ENCODE measurements at places on chromosomes 12 and 14.

DNA sequence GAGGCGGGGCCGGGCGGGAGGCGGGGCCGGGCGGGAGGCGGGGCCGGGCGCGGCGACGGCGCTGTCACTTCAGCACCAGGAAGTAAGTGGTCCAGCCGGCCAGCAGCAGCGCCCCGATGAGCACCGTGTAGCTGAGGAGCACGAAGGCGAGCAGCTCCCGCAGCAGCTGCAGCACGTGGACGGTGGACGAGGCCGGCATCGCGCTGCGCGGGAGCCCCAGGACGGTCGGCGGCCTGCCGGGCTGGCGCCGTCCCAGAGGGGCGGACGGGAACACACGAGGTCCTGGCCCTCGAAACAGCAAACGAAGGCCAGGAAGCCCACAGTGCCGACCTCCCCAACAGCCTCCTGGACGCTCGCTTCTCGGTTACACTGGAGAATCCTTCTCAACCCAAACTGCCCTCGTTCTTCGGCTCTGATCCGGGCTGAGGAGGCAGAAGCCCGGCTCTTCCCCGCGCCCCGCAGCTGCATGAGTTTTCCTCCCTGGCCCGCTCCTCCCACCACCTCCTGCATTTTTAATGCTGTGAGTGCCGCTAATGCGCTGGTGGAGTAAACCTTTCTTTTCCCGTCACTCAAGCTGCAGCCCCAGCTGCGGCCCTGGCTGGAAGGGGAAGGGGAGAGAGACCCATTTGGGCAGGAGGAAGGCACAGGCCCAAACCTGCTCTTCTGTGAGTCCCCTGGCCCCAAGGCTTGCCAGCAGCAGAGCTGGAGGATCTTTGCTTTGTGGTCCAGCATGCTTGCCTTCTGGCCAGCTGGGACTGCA is 694 bp upstream of the DIABLO start:
- no peak for DNase-seq

DNA sequence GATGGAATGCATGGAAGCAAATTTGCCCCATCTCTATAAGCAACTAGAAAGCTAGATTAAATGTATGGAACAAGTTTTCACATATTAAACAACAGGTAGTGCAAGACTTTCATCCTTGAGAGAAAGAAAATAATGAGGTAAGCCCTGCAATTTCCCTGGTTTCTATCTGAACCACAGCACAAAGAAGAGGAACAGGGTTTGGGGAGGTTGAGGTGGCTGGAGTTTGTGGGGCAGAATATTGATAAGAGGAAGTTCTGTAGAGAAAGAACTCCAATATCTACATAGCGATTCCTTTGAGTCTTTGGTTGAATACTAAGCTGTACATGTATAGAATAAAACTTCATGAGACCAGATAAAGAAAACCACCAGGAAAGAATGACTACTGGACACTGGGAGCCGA is 96.3 kb upstream of the CCND2 start:
- DNase-seq, result no peak

DNA sequence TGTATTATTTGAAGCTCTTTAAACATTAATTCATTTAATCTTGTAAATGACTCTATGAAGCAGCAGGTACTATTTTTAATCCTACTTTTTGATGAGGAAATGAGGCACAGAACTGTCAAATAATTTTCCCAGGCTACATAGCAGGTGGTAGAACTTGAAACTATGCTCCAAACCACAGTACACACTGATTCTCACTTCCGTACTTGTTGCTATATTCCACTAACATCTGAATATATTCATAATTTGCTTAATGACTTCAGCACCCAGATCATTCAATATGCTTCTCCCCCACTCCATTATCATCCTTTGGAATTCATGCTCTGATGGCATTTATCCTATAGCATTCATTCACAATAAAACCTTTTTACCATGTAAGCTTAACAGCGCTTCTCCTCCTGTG is 4.9 kb downstream of the ERGIC2 start:
- no peak for DNase-seq

DNA sequence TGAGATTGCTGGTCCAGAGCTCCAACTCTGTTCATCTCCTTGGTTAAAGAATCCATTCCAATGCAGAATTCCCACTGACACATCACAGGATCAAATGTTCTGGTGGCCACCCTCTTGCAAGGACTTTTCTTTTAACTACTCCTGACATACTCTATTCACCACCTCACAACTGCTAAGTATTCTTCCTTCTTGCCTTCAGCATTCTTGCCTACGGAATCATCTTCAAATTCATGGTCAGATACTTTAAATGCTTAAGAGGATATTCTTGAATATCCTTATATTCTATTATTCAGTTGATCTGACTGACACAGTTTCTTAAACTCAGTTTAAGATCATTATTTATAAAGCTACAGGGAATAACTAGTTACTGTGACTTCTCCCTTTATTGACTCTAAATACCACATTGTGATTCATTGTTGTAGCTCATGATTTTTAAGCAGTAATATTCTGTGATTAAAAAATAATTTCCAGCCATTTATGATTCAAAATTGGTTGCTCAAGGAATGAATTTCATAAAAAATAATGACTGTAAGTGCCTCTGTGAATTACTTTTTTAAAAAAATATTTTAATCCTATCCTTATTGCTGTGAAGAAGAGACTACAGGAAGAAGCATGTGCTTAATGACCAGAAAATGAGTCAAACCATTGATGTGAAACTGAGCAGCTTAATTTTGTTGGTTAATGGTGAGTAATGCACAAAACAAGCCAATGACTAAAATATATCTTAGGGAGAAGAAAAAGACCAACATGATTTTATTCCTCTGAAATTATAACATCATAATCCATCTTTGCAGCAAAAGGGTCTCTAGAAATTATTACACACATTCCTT is 207.1 kb downstream of the PIK3C2G start:
- no peak for DNase-seq

GRCh38 chr12:17456486-17456885 is 633.5 kb downstream of the RERGL start:
- no peak for DNase-seq

DNA sequence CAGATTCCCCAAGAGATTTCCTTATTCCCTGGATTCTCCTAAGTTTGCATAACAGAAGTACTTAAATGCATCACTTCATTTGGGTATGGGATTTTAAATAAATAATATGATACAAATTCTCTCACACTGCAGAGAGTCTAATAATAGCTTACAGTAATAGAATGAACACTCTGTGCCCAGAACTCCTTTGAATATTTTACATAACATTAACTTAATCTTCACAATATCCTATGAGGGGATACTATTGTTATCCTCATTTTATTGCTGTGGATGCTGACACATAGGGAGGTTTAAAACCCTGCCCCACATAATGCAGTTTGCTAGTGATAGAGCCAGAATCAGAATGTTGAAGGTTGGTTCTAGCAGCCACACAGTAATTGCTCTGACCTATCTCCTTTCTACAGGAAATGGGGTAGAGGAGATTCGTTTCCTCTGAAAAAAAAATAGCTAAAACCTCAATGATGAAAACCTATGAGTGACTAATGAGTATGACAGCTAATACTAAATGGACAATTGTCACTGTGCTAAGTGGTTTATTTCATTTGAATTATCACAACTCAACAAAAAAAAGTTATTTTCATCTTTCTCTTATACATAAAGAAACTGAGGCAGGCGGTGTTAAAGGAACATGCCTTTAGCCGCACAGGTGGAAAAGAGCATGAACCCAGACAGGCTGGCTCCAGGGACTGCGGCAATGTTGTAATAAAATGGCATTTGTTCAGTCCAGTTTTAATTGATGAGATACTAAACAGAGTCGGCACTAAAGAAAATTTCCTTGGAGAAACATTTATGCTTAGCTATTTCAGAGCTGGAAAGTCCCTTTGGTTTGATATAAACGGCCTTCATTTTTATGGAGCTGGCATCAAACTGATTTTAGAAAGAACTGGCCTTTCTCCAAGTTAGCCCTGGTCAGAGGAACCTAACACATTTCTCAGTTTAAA is 880.9 kb downstream of the NRXN3 start:
- DNase-seq, result no peak

DNA sequence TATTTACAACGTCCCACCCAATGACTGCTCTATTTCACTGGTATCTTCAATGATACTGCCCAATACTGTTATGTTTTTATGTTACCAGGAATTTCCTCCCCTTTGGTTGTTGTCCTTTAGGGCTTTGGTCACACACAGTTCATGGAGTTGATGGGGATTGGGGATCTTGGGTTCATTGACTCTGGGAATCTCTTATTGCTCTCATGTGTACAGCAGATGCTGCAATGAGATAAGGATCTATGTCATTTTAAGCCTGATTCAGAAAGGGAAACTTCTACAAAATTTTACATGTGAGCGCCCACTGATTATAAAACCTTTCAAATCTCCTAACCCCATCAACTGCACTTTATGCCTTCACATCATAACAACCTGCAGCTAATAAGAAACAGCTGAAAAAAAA is 67.2 kb downstream of the FAR2 start:
- DNase-seq, result no peak

DNA sequence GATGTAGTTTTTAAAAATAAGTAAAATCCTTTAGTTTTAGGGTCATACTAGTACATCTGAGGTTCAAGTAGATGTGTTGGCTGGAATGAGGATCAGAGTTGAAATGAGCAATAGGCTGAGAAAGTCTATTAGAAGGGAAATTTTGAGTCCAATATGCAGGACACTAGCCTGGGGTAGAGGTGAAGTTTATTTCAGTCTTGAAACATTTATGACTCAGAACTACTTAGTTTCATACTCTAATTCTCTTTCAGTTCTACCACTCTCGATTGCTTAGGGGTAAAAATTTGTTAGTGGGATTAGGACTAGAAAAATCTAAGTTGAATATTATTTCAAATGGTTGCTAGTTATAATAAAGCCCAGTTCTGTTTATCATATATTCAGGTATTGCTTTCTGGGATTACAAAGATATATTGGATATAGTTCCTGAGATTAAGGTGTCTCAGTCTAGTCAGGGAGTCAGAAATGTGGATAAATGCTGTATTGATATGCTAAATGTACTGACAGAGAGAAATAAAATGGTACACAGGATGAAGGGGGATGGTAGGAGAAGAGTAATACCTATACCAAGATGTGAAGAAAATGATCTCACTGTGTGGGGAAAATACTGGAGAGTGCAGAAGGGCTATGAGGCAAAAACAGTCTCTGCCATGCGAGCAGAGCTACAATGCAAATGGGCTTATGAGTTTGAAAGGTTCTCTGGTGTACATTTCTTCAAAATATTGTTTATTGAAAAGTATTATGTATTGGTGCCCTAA is 395.8 kb upstream of the FBXO33 start:
- no peak for DNase-seq

- DNase-seq, result no peak
Observed at GRCh38 chr12:93838193-93838592, 161.0 kb downstream of the CRADD start.

- DNase-seq, result no peak
Observed at GRCh38 chr12:45415393-45415817, 199.5 kb downstream of the ANO6 start.

- DNase-seq, result no peak
Observed at GRCh38 chr12:19970821-19971220, 397.5 kb upstream of the PDE3A start.

- DNase-seq, result no peak
Observed at GRCh38 chr12:131011165-131012079, 57.7 kb downstream of the ADGRD1 start.

DNA sequence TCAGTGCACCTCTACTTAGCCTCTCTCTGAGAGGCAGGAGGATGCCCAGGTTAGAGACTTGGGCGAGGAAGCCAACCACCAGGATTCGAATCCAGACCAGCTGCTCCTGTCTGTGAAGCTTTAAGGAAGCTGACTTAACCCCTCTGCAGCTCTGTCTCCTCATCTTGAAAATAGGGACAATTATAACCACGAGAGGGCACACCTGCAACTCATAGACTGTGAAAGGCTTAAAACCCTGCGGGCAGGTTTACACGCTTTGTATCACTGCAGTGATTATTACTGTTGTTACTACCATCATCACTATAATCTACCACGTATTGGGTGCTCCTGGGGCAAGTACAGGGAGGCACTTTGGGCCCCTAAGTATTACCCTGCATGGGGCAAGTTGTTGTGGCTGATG is 379.8 kb downstream of the VRK1 start:
- DNase-seq, result peak; percentile 64

- DNase-seq, result no peak
Observed at GRCh38 chr14:92386637-92387036, 63.7 kb downstream of the SLC24A4 start.

DNA sequence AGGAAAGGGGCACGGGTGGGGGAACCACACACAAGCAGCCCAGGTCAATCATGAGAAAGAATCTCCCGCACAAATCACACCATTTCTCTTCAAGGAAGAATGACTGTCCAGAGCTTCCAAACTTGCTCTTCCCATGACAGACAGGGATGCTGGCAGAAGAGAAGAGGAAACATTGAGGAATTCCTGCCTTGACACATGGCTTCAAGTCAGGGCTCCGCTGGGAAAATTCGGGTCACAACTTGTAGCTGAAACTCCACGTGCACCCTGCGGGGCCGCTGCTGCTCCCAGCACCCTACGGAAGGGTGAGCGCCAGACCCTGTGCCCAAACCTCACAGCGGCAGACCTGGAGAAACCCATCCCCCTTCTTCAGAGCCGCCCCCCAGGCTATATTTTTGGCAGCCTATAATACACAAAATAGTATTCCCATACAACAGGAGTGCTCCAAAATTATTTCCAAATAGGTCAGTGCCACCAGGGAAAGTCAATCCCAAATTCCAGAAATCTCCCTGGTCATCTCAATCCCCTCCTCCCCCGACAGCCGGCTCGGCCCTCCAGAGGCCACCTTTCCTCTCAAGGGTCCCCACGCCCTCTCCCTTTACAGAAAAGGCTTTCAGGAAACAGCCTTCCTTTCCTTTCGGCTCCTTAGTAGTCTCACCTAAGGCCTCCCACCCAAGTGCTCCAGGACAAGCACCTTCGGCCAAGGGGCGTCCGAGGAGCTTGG is 1.3 kb downstream of the TMEM132D start:
- DNase-seq, result no peak

DNA sequence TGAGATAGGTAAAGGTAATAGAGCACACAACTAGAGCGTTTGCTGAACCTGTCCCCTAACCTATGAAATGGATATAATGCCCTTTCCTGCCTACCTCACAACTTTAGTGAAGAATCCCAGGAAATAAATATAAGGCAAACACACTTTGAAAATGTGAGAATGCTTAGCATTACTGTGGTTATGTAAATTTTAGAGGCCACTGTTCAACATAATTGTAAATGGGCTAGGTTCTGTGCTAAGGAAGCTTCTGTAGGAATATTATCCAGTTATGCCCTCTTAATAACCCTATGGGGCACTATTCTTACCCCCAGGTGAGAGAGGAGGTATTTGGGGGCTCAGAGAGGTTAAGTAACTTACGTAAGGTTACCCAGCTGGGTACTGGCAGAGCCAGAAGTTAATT is 92.5 kb upstream of the TMEM233 start:
- no peak for DNase-seq

DNA sequence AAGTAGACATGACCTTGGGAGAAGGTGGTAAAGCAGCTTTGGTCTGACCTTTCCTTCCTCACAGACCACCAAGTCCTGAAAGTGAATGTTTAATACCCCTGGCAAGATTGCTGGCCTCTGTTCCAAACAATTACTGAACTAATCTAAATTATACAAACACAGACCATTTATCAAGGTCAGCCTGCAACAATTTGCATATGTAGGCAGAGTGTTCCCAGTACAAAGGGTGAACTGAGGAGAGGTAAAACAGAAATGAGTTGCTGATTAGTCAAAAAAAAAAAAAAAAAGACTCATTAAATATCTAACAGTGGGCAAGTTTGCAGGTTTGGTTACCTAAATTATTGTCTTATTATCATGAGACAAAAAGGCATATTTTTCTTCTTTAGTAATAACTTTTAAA is 506.5 kb downstream of the TMEM117 start:
- no peak for DNase-seq

GRCh38 chr12:96361074-96361473 is 39.2 kb downstream of the CDK17 start:
- no peak for DNase-seq
